ENCODE measurements at places on chromosomes 1 and 21.

DNA sequence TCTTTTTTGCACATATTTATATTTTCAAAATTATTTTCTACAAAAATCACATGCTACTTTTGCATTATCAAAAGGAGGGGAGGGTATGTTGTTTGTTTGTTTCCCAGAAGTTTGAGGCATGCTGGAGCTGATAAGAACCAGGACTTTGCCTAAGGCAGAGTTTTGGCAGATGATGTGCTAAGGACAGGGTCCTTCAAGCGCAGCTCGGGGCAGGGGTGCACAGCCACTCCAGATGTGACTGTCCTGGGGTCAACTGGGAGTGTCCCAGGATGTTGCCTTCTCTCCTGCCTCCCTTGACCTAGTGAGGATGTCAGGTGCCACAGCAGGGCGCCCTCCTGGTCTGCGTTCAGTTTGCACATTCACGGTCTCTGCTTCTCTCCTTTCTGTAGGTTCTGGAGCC lies 42.6 kb upstream of the SRRM1 start:
- no peak for DNase-seq

GRCh38 chr1:167695756-167696561 lies 25.8 kb upstream of the MPZL1 start:
- DNase-seq = no peak

DNA sequence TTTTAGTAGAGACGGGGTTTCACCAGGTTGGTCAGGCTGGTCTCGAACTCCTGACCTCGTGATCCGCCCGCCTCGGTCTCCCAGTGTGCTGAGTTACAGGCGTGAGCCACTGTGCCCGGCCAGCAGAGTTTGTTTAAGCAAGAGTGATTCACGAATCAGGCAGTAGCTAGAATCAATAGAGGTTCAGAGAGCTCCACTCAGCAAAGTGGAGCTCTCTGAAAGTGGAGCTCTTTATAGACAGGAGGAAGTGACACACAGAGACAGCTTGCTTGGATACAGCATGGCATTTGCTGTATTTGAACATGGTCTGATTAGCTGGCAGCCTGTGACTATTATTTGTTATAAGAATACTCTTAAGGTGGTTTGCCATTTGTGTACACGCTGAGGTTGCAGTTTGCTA lies 27.1 kb upstream of the CD34 start:
- DNase-seq = no peak

DNA sequence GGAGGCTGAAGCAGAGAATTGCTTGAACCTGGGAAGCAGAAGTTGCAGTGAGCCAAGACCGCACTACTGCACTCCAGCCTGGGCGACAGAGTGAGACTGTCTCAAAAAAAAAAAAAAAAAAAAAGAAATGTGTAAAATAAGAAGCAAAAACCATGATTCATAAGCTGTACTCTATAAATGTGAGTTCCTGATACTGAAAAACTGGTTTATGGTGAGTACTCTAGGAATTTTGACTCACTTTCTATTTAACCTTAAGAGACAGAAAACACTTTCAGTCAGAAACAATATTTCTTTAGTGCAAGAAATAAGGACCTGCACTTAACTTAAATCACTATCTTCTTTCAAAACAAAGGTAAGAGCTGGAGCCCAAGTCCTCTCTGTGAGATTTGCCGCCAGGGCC lies 19.9 kb upstream of the POU2F1 start:
- DNase-seq = no peak

DNA sequence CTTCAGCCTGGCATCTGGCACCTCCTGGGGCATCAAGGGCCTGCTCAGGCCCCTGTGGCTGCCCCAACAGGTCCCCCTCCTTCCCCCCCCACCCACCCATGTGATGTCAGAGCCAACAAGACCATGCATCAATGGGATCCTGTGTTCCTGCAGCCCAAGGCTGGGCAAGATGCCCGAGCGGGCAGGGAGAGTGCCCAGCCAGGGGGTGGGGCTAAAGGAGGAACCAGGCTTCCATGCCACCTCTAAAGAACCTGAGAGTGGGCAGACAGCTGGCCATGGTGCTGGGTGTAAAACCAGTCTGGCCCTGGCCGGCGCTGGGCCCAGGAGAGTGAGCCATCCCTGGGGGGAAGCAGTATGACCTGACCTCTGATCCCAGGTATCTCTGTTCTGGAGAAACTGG lies 7.6 kb downstream of the COL16A1 start:
- peak; percentile 34 for DNase-seq

GRCh38 chr1:13774121-13774520 lies 74.1 kb downstream of the PRDM2 start:
- no peak for DNase-seq

GRCh38 chr1:6870571-6870970 lies 85.3 kb downstream of the CAMTA1 start:
- DNase-seq = no peak

DNA sequence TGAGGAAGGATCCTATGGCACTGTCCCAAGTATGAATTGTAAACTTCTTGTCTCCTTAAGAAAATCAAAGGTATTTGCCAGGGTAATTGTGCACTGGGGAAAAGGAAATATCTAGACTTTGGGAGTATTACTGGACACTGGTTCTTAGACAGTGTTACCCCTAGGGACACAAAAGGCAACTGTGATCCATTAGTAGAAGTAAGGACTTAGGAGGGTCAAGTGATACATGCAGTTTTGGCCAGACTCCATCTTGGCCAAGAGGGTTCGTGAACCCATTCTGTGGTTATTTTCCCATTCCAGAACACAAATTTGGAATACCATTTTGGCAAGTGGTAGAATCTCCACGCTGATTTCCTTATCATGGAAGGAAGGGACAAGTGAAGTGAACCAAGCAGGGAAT lies 98.1 kb downstream of the TM2D1 start:
- no peak for DNase-seq

DNA sequence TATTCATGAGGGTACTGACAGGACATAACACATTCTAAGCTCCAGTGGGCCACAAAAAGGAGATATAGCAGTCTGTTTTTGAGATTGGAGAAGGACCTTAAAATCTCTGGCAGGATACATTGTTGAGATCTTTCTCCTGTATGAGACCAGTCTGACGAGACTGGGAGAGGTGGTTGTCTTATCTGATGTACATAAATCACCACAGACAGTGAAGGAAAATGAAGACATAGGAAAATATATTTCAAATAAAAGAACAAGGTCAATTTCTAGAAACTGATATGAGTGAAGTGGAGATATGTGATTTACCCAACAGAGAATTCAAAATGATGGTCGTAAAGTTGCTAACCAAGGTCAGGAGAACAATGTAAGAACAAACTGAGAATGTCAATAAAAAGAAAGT lies 21.3 kb upstream of the EGLN1 start:
- DNase-seq = no peak

DNA sequence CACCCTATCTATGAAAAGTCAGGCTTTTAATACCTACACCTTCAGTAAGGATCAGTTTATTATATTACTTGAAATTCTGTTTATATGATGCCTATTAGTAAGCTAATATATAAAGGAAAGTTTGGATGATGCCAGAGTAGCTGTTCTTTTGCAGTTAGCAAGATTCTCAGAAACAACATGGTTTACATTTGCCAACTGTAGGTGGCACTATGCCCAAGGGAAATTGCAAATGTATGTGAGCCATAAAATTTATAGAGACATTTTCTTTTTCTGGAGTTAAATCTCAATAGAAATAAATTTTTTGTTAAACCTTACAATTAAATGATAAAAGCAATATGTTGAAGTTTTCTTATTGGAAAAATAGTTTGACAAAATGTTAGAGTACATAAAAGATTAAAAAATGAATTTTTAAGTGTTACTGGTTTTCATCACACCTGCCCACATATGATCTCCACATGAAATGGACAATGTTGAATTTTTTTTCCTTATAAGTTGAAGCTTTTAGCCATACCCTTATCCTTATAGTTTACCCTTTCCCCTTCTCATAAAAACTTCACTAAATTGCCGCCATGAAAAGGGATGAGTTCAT lies 32.1 kb upstream of the EPHX4 start:
- DNase-seq = no peak

GRCh38 chr1:199855580-199855979 lies 171.9 kb upstream of the NR5A2 start:
- no peak for DNase-seq

- DNase-seq = no peak
Measured at GRCh38 chr1:212574732-212575131, 33.8 kb upstream of the ATF3 start.

- no peak for DNase-seq
Measured at GRCh38 chr1:157542676-157543075, 9.6 kb downstream of the FCRL5 start.

- DNase-seq = no peak
Measured at GRCh38 chr1:53620061-53620855, 118.7 kb downstream of the GLIS1 start.

GRCh38 chr1:226034482-226034881 lies 28.0 kb upstream of the H3-3A start:
- peak; percentile 44 for DNase-seq

DNA sequence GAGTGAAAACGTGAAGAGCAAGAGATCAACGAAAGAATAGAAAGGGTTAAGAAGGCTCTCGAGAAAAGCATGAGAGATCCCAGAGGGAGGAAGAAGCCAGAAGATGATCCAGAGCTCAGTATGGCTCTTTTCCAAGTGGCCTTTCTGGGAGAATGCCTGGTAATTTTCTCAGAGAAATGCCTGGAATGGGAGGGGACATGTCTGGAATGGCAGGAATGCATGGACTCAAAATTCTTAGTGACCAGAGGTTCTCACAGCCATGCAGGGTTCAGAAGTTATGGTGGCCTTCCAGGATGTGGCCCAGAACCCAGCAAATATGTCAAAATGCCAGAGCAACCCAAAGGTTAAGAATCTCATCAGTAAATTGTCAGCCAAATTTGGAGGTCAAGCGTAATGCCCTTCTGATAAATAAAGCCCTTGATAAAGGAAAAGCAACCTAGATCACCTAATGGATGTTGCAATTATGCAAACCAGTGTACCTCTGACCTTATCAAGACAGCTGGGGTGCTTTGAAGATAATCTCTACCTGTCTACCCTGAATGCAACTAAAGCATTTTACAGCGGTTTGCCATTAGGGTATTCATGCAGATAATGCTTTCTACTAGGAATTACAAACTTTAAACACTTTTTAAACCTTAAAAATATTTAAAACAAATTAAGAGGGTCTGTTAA lies 53.1 kb downstream of the NBPF6 start:
- peak; percentile 40 for DNase-seq

DNA sequence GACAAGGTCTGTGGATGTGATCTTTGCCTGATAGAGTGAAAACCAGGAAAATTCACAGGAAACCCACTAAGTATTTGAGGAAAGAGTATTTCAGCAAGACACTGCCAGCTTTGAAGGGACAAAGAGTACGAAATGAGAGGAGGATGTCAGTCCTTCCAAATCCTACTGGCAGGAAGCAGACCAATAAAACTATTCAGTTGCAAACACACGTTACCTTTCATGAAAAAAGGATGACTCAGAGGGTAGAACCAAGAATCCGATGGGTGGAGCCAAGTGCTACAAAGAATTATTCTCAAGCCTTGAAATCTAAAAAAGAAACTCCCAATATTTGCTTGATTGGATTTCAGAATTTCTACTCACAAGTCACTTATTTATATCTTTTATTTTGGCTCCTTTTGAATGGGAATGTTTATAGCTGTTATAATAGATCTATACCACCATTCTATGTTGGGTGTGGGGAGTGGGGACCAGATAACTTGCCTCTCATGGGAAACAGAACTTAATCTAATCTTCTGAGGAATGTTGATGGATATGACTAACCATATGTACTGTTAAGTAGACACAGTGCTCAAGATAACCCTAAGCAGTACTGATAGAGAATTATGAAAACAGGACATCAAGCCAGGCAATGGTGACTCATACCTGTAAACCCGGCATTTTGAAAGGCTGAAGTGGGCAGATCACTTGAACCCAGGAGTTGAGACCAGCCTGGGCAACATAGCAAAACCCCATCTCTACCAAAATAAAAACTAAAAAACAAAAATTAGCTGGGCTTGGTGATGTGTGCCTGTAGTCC lies 19.3 kb upstream of the HEATR1 start:
- no peak for DNase-seq

- no peak for DNase-seq
Measured at GRCh38 chr1:203045821-203046594, 19.7 kb downstream of the PPFIA4 start.

GRCh38 chr1:226937940-226938725 lies 2.0 kb upstream of the COQ8A start:
- DNase-seq = no peak

GRCh38 chr1:33637846-33638440 lies 165.5 kb downstream of the ZSCAN20 start:
- no peak for DNase-seq

- DNase-seq = no peak
Measured at GRCh38 chr1:8560035-8560434, 242.1 kb downstream of the SLC45A1 start.

DNA sequence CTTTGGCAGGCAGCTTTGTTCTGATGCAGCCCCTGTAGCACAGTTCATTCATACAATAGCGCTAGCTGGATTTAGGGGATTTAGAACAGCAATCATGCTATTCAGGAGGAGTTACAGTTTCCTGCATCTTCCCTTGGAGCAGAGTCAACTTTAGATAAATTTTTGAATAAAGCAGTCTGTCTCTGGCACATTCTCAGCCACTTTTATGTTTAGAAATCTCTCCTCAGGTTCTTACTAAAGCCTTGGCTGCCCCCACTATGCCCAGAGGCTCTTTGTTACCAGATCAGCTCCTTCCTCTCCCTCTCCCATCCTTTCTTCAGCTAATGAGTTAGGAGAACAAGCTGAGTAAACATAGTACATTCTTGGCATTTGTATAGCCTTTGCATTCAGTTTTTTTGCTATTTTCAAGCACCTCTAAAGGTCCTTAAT lies 17.0 kb upstream of the PIGC start:
- no peak for DNase-seq

All from H54 (cell line).